Hematopoietic multipotent progenitor cell treated with erythropoietin and hydrocortisone succinate and interleukin-3 and kit ligand, for 8 days (in vitro differentiated cells): ENCODE measurements at places on chromosomes 5 and 9.
A peak's percentile ranks its signal among the peaks of the same experiment; 100 is the strongest.

DNA sequence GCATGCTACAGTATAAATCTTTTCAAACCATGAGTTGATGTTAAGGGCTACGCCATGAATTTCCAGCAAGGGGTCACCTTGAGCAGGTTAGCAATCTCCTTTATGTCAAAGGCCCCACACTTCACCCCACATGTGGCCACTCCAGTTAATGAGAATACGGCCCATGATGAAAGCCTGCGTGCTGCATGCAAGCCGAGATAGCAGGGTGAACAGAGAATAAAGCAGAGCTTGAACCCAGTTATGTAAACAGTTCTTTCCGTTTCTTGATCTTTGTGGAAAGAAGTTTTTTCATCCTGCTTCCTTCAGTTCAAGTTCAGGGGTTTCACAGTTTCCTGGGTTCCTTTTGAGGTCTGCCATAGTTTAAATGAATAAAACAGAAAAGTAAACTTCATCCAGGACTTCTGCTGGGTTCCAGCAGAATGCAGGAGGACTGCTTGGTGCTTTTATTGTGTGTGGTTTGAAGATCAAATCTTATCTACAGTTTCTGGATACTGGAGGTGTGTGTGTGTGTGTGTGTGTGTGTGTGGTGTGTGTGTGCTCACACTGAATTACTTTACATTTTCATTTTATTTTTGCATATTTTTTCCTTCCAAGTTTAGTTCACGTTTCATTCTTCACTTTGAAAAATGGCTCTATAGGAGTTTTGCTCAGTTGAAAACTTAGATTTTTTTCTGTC, 87.1 kb downstream of the HMHB1 start:
- DNase-seq: no peak

GRCh38 chr9:27436234-27436633, 87.9 kb upstream of the IFNK start:
- no peak for DNase-seq

GRCh38 chr5:170633235-170634081, 129.6 kb downstream of the KCNIP1 start:
- peak; percentile 61 for DNase-seq

DNA sequence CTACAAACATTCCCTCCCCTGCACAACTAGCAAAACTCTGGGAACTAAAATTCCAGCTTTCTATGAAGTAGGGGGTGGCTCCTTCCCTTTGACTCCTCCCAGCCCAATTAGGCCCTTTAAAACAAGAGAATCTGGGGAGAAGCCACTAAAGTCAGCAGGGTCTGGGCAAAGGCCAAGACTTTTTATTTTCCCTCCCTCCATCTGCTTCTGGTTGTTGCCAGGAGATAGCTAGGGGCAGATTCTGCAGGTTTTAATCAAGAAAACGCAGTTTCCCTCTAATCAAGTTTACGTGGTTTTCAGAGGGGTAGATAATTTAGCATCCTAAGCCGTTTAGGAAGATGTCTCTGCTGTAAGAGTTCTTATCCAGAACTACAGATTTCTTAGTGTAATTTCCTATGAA, 114.5 kb upstream of the CDH6 start:
- DNase-seq: peak; percentile 91

GRCh38 chr5:82863266-82863665, 213.9 kb downstream of the TMEM167A start:
- no peak for DNase-seq

- no peak for DNase-seq
Observed at GRCh38 chr5:147037515-147038205, 159.1 kb upstream of the PPP2R2B start.

GRCh38 chr9:119365291-119366027, 3.8 kb downstream of the BRINP1 start:
- peak; percentile 24 for DNase-seq

DNA sequence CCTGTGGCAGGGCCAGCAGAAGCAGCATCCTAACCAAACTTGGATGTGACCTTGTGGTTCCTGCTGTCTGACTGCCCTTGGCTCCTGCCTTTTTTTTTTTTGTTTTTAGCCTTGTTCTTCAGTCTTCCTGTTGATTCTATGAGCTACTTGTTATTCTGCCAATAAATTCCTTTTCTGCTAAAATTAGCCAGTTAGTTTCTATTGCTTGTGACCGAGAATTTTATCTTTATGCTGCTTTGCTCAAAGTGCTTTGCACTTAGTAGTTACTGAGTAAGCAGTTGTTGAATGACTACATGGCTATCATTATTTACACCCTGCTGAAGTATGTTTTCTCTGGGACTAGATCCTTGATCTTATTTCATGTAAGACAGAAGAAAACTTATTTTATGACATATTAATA, 20.8 kb upstream of the ATG10 start:
- no peak for DNase-seq

GRCh38 chr9:6408320-6408719, 4.7 kb upstream of the UHRF2 start:
- DNase-seq: no peak

- DNase-seq: no peak
Observed at GRCh38 chr5:164256954-164257353, 751.5 kb downstream of the MAT2B start.

- DNase-seq: no peak
Observed at GRCh38 chr5:123549256-123549904, 37.4 kb downstream of the CSNK1G3 start.

GRCh38 chr9:126147186-126147935, 179.3 kb upstream of the MVB12B start:
- DNase-seq: no peak

DNA sequence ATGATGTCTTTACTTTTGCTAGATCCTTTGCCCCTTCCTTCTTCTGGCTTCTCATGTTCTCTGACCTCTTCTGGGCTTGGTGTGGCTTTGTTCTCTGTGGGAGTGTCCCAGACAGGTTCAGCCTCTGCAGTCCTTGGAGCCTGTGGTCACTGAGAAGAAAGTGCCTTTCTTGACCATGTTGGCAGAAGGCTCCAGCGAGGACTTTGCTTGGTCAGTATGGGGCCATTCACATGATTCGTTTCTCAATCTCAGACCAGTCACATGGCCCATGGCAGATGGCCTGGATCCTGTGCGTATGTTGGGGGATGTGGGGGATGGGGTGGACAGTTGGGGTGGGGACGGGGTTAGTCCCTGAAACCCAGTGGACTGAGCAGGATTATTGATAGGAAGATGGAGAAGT, 274.1 kb downstream of the ARHGAP26 start:
- no peak for DNase-seq

DNA sequence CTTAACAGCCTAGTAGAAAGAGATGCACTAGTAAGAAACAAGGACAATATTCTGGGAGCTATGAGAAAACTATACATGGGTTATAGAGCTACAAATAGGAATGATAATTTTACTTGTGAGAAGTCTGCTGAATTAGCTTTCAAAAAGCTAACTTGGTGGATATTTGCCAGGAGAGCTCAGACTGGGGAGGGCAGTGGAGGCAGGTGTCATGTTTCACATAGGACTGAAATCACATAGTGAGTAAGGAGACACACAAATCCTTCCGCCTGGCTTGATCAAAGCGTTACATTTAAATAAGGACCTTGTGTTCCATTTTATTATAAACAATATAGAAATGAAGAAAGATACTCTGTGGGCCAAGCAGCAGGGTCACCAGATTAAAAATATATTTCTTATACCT, 235.0 kb downstream of the ISL1 start:
- no peak for DNase-seq

GRCh38 chr9:113219969-113220368, 1.1 kb downstream of the FKBP15 start:
- peak; percentile 47 for DNase-seq

- no peak for DNase-seq
Observed at GRCh38 chr9:89412951-89413350, 85.0 kb downstream of the SEMA4D start.

- DNase-seq: peak; percentile 30
Observed at GRCh38 chr5:10460252-10460906, 18.7 kb downstream of the ROPN1L start.

DNA sequence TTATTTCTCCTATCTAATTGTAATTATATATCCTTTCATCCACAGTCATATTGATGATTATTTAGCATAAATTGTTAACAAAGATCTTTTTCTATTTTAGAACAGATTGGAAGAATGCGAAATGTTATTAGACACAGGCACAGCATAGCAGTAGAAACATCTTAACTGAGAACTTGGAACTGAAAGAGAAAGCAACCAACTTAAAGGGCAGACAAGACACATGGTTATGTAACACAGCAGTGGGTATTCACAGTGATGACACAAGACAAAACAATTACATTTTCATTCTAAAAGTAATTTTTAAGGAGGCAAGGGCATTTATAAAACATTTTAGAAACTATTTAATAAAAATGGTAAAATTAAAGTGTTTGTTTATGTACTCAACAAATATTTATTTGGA, 57.7 kb upstream of the MEF2C start:
- no peak for DNase-seq

DNA sequence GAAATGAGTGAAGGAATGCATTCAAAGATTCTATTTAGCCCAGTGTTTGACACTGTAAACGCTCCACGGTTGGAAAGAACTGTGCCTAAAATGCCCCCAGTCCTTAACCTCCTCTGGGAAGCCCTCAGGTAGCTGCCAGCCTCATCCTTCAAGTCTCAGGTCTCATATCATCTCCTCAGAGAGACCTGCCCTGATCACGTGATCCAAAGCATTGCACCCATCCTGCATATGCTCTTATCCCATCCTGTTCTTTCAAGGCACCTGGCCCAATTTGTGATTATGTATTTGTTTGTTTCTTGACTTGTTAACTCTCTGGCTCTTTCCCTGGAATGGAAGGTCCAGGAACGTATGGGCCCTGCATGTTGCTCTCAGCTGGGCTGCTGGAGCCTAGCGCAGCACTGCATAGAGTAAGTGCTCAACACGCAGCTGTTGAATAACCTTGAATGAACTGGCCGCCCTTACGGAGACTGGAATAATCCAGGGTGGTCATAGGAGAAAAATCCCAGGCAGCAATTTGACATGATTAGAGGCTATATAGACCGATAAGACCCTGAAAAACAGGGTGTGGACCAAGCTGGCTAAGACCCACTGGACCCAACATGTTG, 8.7 kb downstream of the C1QTNF2 start:
- no peak for DNase-seq

DNA sequence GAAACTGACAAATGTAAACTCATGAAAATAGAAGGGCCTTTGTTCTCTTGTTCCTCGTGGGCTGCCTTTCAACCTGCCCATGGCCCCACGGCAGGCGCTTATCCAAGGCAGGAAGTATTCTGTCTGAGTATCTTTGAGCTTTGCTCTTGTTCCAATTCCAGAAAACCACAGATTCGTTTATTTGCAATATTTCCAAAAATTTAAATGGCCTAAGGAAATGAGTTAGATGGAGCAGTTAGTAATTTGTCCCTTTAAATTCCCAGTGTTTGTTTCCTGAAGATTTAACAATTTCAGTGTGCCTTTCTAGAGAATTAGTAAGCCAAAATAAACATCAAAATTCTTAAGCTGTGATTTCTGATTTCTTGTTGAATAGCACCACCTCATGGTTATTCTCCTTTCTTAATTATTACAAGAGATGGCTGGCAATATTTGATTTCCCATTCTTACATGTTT, 299.4 kb upstream of the RASA1 start:
- peak; percentile 25 for DNase-seq

DNA sequence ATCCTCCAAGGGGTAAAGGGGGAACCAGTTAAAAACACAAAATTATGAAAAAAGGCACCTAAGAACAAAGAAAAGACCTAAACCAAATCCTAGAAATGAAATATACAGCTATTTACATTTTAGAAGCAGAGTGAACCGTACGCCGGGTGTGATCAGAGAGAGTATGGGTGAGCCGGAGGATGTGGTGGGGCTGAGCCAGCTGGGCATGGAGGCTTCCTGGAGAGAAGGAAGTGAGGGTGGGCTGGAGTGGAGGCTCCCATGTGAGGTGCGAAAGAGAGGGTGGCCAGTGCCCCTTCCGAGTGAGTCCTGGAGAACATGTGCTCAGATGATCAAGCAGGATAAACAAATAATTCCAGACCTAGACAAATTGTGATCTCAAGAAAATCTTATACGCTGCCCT, 111.6 kb downstream of the CACNA1B start:
- DNase-seq: no peak

DNA sequence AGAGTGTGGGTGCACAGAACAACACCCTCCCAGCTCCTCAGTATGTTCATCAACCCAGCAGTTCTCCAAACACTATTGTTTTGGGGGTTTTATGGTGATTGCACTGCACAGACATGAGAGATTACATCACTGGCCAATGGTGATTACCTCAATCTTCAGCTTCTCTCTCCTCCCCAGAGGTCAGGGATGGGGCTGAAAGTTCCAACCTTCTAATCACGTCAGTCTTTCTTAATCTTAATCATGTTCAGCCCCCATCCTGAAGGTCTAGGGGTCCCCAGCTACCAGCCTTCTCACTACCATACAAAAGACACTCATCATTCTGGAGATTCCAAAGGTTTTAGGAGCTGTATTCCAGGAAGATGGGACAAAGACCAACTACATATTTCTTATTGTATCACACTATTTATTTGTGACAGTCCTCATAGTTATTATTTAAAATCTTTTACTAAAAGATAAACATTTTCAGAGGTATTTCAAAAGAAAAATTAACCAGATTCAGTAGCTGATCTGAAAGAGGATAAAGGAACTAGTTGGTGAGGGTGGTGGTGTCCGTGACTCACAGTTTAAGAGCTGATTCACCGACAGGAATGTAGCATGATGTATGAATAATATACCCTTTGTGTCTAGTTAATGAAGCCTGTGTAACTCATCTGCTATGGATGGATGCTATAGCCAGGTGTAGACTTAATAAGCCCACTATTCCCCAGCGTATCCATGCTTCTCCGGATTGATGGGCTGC, 35.6 kb downstream of the RASEF start:
- no peak for DNase-seq

DNA sequence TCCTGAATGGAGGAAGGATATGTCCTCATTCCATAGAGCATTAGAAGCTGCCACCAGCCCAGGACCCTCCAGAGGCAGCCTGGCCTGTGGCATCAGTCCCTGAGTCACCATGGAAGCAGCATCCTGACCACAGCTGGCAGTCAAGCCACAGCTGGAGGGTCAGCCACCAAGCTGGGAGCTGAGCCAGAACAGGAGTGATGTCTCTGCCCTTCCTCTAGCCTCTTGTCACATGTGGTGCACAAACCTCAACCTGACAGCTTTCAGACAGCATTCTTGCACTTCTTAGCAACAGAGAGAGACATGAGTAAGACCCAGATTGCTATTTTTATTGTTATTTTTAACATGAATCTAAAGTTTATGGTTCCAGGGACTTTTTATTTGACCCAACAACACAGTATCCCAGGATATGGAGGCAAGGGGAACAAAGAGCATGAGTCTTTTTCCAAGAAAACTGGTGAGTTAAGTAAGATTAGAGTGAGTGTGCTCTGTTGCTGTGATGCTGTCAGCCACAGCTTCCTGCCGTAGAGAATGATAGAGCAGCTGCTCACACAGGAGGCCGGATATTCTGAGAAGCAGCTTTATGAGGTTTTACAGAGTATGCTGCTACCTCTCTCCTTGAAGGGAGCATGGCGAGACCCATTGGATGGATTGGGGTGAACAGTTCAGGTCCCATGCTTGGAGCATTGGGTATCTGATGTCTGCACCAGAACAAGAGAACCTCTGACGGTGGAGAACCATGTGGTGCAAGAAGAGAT, 13.0 kb upstream of the CYFIP2 start:
- peak; percentile 33 for DNase-seq

DNA sequence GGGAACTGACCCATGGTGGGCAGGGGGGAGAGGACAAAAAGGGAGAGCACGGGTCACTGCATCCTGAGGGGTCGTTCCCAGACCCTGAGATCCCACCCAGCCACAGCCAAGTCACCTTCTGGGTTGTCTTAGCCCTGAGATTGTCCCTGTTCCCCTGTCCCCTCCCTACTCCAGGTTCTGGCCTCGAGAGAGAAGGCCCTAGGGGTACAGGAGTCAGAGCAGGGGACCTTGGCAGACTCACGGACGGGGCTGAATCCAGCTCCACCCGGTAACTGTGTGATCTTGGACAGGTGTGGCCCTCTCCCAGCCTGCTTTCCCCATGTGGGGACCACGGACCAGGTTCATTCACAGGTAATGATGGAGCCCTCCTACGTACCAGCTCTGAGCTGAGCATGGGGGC, 11.2 kb upstream of the CERCAM start:
- DNase-seq: no peak
